Activated CD4-positive, alpha-beta T cell treated with anti-CD3 and anti-CD28 coated beads for 36 hours (primary cell): ENCODE measurements at places on chromosomes 1 and 21. TPM values are rescaled to one million over a fixed set of nuclear protein-coding genes. Genes with fewer than 3 reads are reported as not detected.

C1orf74 gene
- 4.3 TPM for total RNA-seq

TRAF5 gene
- total RNA-seq: 28.0 TPM

GPR25 gene
- not detected for total RNA-seq

OR6N1 gene
- total RNA-seq: not detected

TRAF3IP3 gene
- total RNA-seq: 138 TPM

ZNF684 gene
- 4.5 TPM for total RNA-seq

OR14K1 gene
- total RNA-seq: not detected

LCE3D gene
- total RNA-seq: not detected

F13B gene
- total RNA-seq: not detected

VWA5B1 gene
- total RNA-seq: not detected

CYP4Z1 gene
- total RNA-seq: not detected

KCNA2 gene
- total RNA-seq: 0.25 TPM

TFAP2E gene
- total RNA-seq: 0.58 TPM

USH2A gene
- not detected for total RNA-seq
